ENCODE measurements at places on chromosomes 4 and X.

GRCh38 chr4:122508083-122508482 is 51.6 kb upstream of the IL2 start:
- no peak for DNase-seq

DNA sequence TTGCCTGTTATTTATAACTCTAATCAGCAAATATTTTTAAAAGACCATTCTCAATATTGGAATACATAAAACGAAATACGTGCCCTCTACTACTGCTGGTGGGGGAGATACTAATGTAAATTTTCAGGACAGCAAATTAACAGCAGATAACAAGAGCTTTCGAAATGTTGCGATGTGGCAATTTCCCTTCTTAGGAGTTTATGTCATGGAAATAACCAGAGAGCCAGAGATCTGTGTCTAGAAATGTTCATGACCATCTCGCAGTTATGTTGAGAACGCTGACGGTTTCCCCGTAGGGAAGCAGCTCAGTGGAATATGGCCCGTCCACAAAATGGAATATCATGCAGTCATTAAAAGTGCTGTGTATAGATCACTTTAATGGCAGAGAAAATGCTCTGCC is 238.4 kb upstream of the PSAPL1 start:
- DNase-seq: no peak

DNA sequence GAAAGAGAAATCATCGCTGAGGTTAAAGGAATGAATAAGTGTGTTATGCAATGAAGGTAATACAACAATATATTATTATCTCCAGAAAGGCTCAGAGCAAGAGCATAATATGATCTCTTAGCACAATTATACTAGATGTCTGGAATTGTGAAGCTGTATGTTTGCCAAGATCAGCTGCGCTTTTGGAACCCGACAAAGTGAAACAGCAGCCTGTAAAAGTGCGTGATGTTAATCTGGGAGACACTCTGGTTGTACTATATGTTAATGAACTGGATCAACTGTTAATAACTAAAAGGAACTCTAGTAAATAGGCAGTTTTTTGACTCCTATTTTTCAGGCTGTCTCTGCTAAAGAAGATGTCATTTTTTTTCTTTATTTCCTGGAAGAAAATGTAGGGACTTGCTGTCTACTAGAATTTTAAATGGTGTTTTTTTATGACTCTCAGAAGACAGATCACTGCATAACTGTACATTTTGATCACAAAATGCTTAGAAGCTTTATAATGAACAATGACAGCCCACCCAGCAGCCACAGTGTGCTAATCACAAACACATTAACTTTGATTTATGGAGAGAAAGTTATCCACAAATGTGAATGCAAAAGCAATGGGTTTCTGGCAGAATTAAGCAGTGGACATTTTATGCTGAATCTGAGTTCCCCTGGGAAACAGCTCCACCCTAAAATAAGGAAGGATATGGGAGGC is 50.2 kb downstream of the UGT2B28 start:
- peak; percentile 49 for DNase-seq

DNA sequence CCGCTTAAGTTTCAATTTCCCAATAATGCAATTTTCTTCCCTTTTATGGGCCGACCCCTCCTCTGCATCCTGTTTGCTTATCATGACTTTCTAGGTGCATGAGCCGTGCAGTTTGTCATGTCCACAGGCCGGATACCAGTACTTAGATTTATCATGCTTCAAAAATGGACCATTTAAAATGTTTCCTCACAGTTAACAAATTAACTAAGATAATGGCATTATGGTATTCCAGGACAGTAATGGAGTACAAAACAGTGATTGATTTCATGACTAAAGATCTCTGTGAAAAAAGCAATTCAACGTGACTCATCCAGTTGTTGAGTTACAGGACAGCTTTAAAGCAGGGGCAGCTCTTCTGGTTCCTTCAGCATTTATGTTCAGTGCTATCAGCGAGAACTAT is 23.0 kb downstream of the SNX25 start:
- DNase-seq: no peak

DNA sequence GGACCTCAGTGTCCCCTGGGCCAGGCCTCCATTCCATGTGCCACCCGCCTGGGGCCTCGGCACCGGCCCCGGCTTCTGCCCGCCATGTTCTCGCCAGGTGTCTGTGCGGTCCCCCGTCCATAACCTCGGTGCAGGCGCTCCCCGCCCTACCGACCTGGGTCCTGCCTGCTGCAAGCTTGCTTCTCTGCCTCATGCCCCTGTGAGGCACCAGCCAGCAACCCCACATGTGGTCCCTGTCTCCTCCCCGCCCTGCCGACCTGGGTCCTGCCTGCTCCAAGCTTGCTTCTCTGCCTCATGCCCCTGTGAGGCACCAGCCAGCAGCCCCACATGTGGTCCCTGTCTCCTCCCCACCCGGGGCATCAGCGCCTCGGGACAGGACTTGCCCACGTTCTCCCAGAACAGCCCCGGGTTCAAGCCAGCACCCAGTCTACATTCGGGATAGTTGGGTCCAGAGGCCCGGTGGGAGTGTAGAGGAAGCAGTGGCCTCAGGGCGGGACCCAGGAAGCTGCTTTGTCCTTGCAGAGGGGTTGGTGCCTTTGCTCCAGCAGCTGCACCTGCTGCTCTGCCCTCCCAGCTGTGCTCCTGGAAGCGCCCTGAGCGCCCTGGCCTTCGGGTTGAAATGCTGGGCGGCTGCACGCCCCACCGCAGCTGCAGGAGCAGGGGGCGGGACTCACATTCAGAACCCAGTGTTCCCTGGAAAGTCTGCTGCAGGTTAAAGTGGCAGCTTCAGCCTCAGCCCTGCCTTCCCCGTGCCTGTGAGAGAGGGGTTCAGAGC is 20.1 kb upstream of the UVSSA start:
- DNase-seq: no peak

- no peak for DNase-seq
Measured at GRCh38 chr4:168388890-168389289, 70.3 kb upstream of the DDX60 start.

DNA sequence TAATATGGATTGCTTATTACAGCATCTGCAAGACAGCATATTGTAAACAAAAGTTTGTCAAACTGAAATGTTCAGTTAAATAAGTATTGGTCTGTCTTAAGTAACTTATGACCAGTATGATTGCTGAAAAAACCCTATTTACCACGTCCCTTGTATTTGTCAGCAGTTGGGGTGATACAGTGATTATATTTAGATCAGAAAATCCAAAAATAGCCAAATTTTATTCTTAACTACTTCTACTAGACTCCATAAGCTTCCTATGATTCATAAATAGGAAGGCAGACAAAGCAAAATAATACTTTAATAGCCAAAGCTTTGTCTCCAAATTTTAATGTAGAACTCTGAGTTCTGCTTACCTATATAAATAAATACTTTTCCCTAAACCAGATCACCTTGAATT is 45.3 kb downstream of the TBCK start:
- DNase-seq: no peak

GRCh38 chr4:94508296-94508695 is 56.6 kb downstream of the PDLIM5 start:
- DNase-seq: no peak

GRCh38 chr4:84099599-84099998 is 399.5 kb downstream of the NKX6-1 start:
- DNase-seq: no peak

DNA sequence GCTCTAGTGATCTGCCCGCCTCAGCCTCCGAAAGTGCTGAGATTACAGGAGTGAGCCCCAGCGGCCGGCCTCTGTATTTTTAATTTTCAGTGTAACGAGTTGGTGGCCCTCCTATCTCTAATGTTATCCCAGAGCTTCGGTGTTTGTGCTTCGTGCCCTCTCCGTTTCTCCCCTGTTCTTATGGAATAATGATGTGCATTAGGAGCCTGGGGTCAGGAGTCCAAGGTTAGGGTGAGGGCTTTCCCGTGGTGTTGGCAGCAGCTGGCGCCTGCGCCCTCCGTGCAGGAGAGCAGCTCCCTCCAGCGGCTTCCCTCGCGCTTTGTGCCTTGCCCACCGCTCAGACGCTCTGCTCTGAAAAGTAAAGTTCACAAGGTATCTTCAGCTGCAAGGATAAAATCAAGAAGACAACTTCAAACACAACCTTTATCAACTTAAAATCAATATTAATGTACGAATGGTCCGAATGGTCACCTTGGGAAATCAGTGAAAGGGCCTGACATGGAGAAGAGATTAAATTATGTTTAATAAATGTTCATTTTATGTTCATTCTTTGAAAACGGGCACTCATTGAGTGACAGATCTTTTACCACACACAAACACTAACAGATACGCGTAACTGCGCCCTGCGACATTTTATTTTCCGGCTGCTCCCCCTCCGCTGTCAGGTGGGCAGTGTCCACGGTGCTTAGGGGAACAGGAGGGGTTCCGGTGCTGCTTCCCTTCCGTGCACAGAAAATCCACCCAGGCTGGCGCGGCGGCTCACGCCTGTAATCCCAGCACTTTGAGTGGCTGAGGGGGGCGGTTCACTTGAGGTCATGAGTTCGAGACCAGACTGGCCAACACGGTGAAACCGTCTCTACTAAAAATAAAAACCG is 62.4 kb downstream of the TRAPPC11 start:
- DNase-seq: peak; percentile 41

GRCh38 chr4:60945641-60946040 is 254.5 kb upstream of the ADGRL3 start:
- DNase-seq: no peak

DNA sequence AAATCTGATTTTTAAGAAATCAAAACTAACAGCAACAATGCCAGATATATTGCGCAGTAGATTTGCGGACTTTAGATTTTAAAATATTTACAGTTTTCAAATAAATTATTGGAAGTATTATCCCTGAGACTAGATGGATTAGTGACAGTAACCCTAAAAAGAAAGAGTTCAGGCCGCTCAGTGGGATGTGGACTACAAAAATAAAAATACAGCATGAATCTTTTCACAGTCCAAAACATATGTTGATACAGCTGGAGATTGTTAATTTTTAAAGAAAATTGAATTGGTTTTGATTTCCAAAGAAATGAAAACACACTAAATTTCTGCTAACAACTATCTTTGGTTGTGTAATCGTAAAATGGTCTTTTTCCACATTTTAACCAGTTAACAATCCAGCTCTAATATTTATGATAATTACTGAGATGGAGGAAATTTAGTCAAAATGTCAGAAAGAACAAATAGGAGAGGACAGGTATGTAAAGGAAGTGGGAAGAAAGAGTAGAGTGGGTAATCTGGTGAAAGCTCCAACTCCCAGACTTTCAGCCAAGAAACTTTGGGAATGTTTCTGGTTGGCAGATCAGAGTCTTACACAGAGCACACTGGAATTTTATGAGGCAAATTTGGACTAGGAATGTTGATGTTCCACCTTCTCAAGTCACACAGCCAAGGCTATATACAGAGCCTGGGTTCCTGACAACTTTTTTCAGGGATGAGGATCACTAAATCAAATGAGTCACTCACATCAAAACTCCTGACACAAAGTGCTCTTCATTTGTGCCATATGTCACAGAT is 15.1 kb downstream of the C4orf36 start:
- peak; percentile 3 for DNase-seq
